ENCODE measurements at places on chromosomes 1 and 21.

DNA sequence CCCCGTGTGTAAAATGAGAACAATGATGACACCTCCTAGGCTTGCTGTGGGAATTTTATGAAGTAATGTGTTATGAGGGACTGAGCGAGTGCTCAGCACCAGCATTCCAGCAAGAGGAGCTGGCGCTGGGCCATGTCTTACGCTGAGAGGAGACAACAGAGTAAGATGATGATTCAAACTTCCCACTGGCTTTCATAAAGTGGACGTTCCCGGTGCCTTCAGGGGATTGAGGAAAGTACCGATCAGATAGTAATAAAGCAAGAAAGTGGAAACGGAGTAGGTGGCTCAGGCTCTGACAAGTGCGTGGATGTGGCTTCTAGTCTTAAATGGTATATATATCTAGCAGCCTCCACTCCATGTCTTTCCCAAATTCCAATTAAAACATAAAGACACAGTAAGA lies 23.8 kb downstream of the EPHA10 start:
- DNase-seq = no peak

- no peak for DNase-seq
Observed at GRCh38 chr1:99781798-99782197, 15.4 kb upstream of the FRRS1 start.

- no peak for DNase-seq
Observed at GRCh38 chr1:152111515-152111968, 3.7 kb downstream of the TCHH start.

- DNase-seq = no peak
Observed at GRCh38 chr1:239944666-239945065, 147.0 kb upstream of the FMN2 start.

DNA sequence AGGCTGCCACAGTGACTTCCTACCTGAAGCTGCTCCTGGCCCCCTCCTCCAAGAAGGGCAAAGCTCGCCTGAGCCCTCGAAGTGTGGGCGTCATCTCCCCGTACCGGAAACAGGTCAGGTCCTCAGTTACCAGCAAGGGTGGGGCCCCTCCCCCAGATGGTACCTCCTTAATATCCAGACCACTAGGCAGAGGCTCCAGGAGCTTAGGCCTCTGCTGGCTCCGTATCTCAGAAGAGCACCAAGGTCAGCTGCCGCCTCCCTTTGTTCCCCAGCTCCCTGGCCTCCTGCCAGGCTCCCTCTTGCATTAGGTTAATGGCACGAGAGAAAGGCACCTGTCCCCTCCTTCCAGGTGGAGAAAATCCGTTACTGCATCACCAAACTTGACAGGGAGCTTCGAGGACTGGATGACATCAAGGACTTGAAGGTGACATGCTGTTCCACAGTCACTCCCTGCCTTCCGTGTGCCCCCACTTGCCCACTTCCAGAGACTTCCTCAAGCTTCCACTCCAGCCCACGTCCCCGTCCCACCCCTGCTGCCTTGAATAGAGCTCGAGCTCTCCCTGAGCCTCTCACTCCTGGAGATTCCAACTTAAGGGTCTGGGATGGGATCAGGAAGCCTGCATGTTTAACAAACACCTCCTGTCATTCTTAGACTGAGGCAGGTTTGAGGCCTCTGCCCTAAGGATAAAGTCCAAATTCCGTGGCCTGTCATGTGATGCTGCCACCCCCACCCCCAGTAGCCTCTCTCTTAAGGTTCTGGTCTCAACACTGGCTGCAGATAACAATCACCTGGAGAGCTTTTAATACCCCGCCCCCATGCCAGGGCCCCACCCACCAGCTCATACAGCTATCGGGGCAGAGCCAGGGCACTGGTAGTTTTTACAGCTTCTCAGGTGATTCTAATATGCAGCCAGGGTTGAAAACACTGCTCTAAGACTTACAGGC lies 8.3 kb downstream of the RHOC start:
- no peak for DNase-seq

DNA sequence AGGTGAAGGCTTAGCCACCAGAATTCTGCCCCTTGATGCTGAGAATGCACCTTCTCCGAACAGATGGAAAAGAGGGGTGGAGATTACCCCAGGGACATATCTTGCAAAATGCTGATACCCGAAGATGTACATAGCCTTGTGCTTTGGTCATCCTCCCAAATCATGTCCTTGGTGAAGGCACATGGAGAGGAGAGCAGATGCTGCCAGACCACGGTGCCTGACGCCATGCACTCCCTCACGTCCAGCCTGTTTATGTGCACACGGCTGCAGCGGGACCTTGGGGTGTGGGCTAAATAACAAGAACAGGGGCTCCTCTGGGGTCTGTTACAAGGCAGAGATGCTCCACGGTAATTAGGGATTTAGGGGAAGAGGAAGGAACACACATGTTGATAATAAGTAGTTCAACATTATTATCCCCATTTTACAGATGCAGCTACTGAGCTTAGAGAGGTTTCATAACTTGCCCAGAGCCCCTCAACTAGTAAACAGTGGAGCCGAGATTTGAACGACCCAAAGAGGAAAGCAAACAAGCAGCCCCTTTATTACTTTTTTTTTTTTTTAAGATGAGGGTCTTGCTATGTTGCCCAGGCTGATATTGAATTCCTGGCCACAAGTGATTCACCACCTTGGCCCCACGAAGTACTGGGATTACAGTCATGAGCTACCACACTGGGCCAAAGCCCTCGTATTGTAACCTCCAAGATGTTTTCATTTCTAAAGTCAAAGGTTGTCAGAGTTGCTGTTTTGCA lies 12.9 kb downstream of the EPHX1 start:
- no peak for DNase-seq

Data from T-helper 17 cell (primary cell).